Stimulated activated CD4-positive, alpha-beta T cell treated with anti-CD3 and anti-CD28 coated beads, Interleukin-12 subunit alpha, Interleukin-12 subunit beta, amount 100 ng/mL, for 48 hours (primary cell): ENCODE measurements at places on chromosomes 3 and 15.
A peak's percentile ranks its signal among the peaks of the same experiment; 100 is the strongest.

GRCh38 chr3:10631224-10631623 is 125.8 kb upstream of the ATP2B2 start:
- DNase-seq, result no peak

- DNase-seq, result no peak
Measured at GRCh38 chr3:30006111-30006510, 600.3 kb upstream of the TGFBR2 start.

GRCh38 chr15:71627604-71628003 is 182.8 kb upstream of the NR2E3 start:
- no peak for DNase-seq

- no peak for DNase-seq
Measured at GRCh38 chr3:38645076-38645475, 4.4 kb downstream of the SCN5A start.

GRCh38 chr3:126353694-126354321 is 3.4 kb downstream of the KLF15 start:
- DNase-seq, result no peak

- no peak for DNase-seq
Measured at GRCh38 chr15:98083203-98083910, 122.9 kb downstream of the ARRDC4 start.

DNA sequence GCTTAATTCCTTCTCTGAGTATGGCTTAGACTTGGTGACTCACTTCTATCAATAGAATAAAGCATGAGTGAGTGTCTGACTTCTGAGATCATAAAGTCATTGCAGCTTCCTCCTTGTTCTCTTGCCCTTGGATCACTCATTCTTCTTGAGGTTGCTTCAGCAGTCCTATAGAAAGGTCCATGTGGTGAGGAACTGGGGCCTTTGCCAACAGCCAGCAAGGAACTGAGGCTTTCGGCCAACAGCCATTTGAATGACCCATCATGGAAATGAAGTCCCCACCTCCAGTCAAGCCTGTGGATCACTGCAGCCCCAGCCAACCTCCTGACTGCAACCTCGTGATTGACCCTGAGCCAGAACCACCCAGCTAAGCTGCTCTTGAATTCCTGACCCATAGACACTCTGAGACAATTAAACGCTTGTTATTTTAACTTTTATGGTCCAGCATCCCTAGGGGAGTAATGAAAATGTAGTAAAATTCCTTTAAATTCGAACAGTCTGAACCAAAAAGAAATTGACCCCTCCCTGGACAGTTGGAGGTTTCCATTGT is 84.5 kb downstream of the WDR76 start:
- no peak for DNase-seq

DNA sequence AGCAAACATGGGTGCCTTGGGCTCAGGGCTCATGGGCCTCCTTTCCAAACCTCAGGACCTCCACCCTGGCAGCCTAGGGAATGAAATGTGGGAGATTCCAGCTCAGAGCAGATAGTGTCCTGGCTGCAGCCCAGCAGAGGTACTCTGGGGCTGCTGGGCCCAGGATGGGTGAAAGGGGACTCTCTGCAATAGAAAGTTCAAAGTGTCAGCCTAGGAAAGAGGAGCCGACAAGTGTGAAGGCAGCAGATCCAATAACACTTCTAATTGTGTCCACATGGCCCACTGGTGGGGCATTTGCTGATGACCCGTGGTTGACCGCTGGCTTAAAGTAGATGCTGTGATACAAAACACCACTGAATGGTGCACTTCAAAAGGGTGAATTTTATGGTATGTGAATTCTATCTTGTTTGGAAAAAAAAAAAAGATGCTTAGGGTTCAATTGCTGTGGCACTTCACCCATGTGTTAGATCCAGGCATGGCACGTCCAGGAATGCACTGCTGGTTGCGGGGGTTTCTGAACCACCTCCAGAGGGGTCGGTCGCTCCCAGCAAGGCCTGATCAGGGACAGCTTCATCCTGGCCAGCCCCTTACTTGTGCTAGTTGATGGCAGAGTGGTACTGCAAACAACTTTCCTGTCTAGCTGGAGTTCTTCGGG is 20.9 kb downstream of the AMOTL2 start:
- no peak for DNase-seq

- DNase-seq, result no peak
Measured at GRCh38 chr15:64490598-64491259, 30.4 kb downstream of the ZNF609 start.

DNA sequence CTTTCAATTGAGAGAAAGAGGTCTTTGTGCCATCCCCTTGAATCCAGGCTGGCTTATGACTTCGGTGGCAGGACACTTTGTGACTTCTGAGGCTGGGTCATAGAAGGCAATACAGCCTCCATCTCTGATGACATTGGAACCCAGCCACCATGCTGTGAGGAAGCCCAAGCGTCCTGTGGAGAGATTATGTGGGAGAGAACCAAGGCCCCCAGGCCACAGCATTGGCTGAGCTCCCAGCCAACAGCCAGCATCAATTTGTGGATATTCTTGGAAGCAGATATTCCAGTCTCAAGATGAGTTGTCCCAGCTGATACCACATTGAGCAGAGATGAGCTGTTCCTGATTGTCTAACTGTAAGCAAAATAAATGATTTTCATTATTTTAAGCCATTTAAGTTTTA is 12.7 kb upstream of the XIRP1 start:
- no peak for DNase-seq

DNA sequence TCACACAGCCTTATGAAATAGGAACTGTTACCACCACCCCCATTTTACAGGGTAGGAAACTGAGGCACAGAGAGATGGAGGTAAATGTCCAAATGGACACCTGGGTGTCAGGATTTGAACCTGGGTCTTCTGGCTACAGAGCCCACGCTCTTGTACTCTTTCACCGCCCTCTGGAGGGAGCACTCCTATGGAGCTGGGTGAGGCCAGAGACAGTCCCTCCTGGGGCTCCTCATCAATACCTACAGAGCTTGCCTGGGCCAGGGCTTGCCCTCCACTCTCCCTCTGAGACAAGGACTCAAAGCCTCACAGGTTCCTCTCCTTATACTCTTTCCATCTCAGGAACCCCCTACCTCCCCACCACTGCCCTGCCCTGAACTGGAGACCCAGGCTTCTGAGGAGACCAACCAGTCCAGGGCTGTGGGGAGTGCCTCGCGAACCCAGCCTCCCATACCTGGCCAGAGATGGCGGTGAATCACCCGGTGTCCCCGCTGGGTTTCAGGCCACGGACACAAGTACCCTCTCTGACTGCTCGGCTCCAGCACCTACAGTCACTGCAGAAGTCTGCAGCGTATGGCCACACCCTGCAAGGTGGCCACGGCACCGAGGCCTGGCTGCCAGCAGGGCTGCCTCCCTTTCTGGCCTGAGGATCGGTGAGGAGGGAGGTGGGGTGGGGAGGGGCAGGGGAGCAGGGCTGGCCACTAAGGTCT is 22.1 kb upstream of the ATP2B2 start:
- no peak for DNase-seq

DNA sequence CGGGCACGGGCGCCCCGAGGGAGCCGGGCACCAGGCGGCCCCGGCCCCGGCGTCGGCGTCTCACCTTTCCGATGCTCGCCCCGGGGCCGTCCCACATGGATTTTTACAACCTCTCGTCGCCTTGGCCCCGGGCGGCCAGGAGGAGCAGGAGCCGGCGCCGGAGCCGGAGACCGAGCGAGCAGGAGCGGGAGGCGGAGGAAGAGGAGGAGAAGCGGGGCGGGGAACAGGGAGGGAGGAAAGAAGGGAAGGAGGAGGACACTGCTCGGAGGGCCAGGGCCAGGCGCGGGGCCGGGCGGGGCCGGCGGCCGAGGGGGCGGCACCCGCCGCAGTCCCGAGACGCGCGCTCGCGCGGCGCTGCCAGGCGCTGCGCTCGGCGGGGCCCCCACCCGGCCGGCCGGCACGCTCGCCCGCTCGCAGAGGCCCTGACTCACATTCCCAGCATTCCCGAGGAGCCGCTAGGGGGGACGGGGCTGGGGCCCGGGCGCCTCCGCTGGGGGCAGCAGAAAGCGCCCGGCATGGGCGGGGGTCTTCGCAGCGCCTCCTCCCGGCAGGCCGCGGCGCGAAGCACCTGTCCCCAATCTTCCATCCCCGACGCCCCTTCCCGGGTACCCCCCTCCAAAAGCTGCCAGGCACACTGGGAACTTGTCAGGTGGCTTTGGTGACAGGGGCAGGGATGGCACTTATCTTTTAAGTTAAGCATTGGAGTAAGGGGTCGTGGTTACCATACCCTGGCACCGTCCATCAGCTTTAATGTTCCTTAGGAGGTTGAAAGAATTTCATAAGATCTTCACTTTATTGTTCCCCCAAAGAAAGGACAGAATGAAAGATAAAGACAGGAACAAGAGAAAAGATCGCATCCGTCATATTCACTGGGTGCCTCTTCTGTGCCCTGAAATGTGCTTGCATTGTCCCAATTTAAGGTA is at the start of gene ERC2:
Gene ERC2 (minus strand): TSS at position 284 of the 923 bp plus-strand sequence.
- no peak for DNase-seq

DNA sequence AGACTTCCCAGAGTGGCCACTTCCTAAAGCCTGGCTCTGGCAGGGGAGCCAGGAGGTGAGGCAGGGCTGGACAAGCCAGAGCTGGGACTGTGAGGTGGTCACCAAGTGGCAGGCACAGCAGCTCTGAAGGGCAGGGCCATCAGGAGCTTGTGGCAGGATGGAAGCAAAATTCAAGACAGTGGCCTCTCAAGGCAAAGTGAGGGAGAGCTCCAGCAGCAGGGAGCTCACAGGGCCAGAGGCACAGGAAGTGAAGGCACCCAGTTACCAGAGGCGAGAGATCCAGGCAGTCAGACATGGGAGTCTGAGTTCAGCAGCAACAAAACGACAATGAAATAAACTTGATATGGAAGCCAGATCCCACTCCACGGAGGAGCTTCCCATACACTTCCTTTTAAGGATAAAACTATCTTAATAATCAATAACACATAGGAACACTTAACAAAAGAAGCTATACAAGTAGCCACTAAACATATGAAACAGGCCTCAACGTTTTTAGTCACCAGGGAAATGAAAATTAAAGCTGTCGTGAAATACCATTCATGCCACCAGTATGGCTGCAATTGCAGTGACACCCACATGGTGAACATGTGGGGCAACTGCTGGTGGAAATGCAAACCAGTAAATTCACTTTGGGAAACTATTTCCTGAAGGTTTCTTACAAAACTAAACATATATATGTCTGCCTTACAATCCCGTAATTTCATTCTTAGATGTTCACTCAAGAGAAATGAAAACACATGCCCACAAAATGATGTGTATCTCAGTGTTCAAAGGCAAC is 35.4 kb upstream of the TMEM158 start:
- no peak for DNase-seq

DNA sequence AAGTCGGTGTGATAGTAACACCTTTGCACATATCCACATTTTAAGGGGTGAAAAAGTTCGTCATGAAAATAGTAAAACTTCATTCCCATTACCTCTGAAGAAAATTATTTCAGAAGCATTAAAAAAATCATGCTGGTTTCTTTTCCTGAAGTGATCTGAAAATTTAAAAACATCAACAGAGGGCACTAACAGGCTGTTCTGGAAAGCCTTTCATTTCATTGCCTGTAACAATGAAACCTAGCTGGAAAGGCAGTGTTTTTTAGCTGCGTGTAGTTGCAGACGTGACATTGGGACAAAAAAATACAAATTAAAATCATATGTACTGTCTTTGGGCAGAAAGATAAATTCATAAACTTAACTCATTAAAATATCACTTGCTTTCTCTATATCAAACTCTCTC is 993.8 kb downstream of the GBE1 start:
- no peak for DNase-seq

DNA sequence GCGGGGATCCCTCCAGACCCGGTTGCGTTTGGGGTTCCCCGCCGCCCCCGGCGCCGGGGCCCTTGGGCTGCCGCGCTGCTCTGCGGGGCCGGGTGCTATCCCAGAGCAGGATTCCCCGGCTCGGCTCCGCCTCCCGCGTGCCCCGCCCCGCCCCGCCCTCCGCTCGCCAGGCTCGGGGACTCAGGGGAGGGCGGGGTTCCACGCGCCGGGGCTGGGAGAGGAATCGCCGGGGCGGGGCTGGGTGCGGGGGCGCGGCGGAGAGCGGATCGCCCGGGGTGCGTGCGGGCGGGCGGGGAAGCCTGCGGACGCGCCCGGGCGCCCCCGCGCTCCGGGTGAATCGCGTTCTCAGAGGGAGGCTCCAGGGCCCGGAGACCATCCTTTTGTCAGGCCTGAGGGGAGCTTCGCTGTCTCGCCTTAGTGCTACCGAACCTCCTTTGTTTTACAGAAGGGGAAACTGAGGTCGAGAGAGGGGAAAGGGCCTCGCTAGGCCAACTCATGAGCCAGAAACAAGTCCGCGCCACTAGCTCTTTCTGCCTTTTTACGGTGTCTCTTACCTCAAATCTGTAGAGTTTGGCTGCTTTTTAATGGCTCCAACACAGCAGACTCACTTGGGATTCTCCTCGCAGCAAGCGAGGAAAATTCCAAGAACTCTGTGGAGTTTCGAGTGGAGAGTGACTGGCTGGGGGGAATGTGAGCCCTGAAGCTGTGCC is at the start of gene TMEM158:
Gene TMEM158 (minus strand): TSS at position 82 of the 710 bp plus-strand sequence. CDS start 260 bp downstream, outside the sequence.
- DNase-seq, result peak; percentile 54

GRCh38 chr3:194364652-194365434 is 4.7 kb downstream of the LRRC15 start:
- DNase-seq, result no peak

GRCh38 chr3:4495294-4496086 is 2.3 kb downstream of the ITPR1 start:
- no peak for DNase-seq

- DNase-seq, result no peak
Measured at GRCh38 chr3:32420126-32421038, 28.7 kb downstream of the CMTM7 start.

- no peak for DNase-seq
Measured at GRCh38 chr15:30650012-30650929, 24.3 kb downstream of the ARHGAP11B start.

- no peak for DNase-seq
Measured at GRCh38 chr3:30864836-30865235, 29.6 kb downstream of the GADL1 start.

DNA sequence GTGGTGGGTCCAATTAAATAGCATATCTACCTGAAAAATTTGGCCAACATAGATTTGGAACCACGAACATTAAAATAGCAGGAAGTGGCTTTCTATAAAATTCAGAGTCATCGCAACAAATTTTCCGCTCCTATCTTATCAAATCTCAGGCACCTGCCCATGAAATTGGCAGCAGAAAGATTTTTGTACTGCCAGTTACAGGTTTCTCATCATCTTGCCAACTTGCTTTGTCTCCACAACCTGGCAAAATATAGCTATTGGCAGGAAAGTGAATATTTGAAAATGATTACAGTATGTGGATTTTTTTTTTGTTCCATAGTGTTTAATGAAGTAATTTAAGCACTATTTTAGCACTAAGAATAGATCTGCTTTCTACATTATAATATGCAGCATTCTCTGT is 161.6 kb upstream of the LRRC3B start:
- no peak for DNase-seq

DNA sequence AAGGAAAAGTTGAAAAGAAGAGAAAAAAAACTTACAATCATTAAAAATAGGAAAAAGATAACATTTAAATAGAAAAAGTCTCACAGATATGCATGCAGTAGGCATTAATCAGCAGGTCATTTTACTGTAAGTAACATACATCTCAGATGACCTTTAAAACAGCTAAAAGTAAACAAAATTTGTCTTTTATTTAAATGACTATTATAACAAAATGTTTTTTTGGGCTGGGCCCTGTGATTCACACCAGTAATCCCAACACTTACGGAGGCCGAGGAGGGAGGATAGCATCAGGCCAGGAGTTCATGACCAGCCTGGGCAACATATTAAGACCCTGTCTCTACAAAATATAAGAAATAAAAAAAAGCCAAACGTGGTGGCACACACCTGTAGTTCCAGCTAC is 14.7 kb downstream of the IQGAP1 start:
- no peak for DNase-seq
